Stomach (tissue), 19 donors: ENCODE measurements at places on chromosomes 4 and X. TPM values are rescaled to one million over a fixed set of nuclear protein-coding genes. Genes with fewer than 3 reads are reported as not detected.

C4orf50 gene
- polyA plus RNA-seq, result not detected

S100P gene
- 142 TPM for polyA plus RNA-seq

RXFP1 gene
- polyA plus RNA-seq, result not detected

RTL3 gene
- not detected for polyA plus RNA-seq

CT83 gene
- polyA plus RNA-seq, result not detected

REELD1 gene
- 0.30 TPM for polyA plus RNA-seq

VCX3B gene
- 0.62 TPM for polyA plus RNA-seq

SPANXB1 gene
- polyA plus RNA-seq, result not detected

ADAMTS3 gene
- polyA plus RNA-seq, result 0.19 TPM

YIPF7 gene
- not detected for polyA plus RNA-seq

PABPC1L2A gene
- not detected for polyA plus RNA-seq

TMEM31 gene
- not detected for polyA plus RNA-seq

SSX3 gene
- polyA plus RNA-seq, result not detected
